ENCODE measurements at places on chromosomes 1 and 21.
A peak's percentile ranks its signal among the peaks of the same experiment; 100 is the strongest.

DNA sequence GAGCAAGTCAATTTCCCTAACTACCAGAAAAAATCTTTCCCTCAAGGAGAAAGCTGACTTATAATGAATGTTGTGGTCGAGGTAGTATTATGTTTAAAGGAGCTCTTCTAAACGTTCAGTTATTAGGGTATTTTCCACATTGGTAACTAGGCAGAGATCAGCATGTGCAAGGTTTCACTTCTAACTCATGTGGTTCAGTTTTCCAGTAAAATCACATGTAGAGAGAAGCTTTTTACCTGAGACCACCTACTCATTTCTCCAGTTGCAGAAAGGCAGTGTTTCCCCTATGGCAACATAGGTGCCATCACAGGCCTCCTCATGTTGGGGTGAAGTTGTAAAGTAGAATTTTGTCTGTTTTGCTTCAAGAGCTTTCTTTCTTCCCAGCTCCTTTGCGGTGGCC lies 23.7 kb downstream of the IL23R start:
- DNase-seq: no peak

GRCh38 chr1:224747578-224747977 lies 131.5 kb downstream of the CNIH3 start:
- DNase-seq: peak; percentile 75

DNA sequence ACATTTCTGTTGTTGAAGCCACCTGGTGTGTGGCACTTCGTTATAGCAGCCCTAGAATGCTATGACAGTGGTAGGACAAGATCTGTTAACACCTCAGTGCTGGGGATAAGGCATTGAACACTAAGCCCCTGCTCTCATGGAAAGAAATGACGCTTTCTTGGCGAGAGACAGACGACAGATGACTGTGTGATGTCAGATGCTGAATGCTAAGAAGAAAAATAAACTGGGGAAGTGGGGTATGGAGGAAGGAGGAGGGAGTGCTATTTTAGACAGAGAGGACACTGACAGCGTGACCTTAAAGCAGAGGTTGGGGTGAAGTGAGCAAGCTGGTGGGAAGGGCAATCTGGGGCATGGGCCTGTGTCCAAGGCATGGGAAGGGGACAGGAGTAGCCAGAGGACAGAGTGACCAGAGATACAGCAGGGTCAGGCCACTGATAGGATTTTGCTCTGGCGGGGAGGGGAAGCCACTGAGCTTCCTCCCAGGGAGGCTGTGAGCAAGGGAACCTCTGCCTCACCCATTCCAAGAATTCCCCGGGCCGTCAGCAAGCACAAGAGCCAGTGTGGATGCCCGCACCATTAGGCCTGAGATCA lies 15.2 kb downstream of the DOP1B start:
- DNase-seq: no peak

- peak; percentile 32 for DNase-seq
Measured at GRCh38 chr1:77926561-77927357, 38.3 kb downstream of the NEXN start.

GRCh38 chr1:40352126-40352525 lies 21.4 kb upstream of the SMAP2 start:
- DNase-seq: no peak
